ENCODE measurements at places on chromosomes 5 and 9.

GRCh38 chr5:95822043-95822541 lies 434 bp downstream of the GLRX start:
- no peak for DNase-seq

DNA sequence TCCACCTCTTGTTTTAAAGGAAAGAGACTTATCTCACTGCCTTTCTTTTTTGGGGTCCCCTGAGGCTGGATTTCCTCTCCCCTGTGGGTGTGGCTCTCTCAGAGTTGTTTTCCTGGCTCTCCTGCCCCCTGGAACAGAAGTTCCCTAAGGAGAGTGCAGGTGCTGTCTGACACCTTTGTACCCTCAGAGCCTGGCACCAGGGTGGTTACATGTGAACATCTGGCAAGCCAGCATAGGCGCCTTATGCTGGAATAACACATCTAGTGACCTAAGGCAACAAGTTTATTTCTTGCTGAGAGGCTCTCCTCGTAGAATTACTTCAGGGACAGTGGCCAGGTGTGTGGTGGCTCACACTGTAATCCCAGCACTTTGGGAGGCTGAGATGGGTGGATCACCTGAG lies 172.9 kb upstream of the PTCH1 start:
- no peak for DNase-seq

GRCh38 chr9:121852241-121852640 lies 200.8 kb downstream of the DAB2IP start:
- DNase-seq = no peak

DNA sequence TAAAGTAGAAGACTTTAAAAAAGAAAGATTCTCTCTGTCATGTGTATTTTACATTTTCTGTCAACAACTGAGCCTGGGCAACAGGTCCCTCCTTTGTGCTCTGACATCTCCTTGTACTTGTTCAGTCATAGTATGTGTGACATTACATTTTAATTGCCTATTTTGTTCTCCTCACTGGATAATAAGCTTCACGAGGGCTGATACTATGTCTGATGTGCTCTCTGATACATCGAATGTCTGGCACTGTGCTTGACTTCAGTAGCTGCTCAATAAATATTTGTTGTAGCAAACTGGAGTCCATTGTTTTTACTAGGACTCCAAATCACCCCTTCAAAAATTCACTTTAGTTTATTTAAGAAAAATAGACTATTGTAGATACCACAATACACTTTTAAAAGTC lies 482.0 kb downstream of the RASEF start:
- no peak for DNase-seq

DNA sequence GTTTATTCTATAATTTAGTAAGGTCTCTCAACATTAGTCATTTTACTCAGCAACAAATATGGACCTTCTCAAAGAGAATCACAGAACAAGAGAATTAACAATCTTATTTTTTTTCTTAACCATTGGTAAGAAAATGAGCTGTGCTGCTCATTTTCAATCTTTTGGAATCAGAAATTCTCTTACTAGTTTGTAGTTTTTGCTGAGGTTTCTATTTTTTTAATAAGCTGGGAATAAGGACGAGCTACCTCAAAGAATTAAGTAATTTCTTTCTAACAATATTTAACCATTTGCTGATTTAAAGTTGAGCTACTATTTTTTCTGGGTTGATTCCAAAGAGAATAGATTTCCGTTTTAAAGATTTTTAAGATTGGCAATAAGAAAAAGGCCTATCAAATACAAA lies 44.2 kb downstream of the PLGRKT start:
- no peak for DNase-seq

- DNase-seq = no peak
Observed at GRCh38 chr5:172370648-172371545, 83.4 kb downstream of the SH3PXD2B start.

DNA sequence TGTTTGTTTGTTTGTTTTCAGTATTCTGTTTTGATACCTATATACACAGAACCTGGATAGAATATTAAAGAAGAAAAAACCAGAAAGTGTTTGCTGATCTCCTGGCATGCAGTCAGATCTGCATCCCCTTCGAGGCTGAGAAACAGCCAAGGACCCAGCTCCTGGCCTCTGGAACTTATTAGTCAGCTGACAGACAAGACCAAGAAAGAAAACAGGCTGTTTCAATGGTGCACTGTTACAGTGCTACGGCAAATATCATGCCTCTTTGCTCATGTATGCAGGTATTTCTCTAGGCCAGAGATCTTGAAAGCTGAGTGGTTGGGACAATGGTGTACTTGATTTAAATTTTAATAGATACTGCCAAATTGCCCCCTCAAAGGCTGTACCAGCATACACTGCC lies 95.0 kb downstream of the C5orf15 start:
- DNase-seq = no peak

DNA sequence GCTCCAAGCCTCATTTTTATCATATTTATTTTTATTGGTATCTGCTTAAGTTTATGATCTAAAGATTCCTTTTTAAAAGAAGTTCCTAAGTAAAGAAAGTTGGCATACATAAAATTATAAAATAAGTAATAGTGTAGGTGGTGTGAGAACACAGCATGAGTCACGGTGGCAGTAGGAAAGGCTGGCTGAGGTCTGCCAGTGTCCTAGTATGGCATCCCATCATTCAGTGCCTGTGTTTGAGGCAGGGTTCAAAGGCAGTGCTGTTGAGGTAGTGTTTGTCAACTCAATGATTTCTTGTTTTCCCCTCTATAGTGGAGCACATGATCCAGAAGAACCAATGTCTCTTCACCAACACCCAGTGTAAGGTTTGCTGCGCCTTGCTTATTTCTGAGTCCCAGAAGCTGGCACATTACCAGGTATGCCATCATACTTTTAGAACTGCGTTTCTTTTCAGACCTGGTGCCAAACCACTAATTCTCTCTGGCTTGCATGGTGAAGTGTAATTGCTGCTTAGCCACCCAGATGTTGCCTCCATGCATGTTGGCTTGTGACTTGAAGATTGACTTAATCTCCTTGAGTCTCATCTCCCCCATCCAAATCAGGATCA lies 18.4 kb downstream of the ZNF346 start:
- DNase-seq = no peak

- no peak for DNase-seq
Observed at GRCh38 chr9:16217943-16218701, 652.3 kb downstream of the BNC2 start.

- DNase-seq = no peak
Observed at GRCh38 chr5:174789596-174789995, 65.2 kb downstream of the MSX2 start.

DNA sequence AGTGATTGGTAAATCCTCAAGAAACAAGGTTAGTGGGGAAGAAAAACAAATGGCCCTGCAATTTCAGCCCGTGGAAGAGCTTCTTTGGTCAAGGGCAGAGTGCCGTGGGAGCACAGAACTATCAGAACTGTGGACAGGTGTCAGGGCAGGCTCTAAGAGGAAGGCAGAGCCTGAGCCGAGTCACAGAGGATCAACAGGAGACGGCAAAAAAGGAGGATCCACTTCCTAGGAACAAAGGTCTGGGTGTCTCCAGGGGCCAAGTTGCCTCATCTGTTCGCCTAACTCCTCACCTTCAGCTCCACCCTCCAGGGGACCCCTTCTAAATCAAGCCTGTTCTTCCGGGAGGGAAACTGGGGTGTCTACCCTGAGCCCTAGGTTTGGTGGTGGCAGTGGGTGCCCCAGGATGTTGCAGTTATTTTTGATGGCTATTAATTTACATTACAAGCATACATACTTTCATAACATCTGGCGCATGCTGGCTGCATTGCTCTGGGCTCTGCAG lies 88.0 kb downstream of the FEM1C start:
- DNase-seq = no peak

GRCh38 chr5:134240421-134240962 lies 14.6 kb upstream of the PPP2CA start:
- DNase-seq = no peak

DNA sequence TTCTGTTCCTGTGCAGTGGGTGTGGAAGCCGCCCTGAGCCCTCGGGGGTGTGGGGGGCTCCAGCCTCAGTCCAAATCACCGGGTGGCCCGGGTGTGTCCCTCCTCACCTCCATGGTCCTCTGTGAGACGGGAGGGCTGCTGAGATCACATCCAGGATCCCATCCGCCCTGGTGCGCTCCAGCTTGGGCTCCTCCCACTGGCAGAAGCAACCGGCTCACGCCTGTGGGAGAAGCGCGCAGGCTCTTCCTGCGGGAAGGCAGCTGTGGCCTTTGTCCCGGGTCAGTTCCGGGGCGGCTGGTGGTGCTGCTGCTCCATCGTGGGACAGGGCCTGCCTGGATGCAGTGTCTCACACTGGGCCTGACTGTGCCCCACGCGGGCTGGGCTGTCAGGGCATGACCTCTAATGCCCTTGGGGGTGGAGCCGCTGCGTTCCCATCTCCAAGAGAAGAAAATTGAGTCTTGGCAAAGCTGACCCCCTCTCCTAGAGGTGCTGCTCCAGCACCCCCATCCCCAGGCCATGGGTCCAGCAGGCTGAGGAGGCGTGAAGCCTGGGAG lies 18.5 kb downstream of the OLFM1 start:
- no peak for DNase-seq

GRCh38 chr5:154103233-154103632 lies 64.5 kb downstream of the MFAP3 start:
- DNase-seq = no peak

DNA sequence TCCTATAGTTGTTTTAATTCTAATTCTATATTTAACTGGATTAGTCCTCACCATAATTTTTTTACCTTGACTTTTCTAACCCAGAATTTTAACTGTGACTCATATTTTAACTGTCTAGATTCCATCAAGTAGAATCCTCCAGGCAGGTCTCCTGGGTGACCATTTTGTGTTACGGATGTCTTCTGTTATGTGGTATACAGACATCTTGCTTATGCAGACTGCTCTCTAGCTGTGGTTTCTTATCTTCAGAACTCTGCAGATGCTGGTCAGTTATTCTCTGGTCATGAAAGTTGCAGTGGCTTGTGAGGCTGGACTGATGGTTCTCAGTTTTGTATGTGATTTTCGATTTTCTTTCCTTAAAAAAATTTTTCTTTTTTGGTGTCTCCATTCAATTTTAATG lies 139.4 kb downstream of the ATG10 start:
- no peak for DNase-seq

GRCh38 chr9:129467004-129467588 lies 153.8 kb downstream of the C9orf50 start:
- DNase-seq = no peak

GRCh38 chr9:13113751-13114150 lies 165.7 kb downstream of the MPDZ start:
- DNase-seq = no peak

GRCh38 chr5:158534203-158534602 lies 565.5 kb downstream of the EBF1 start:
- DNase-seq = no peak

All from left renal pelvis (tissue), 4 donors.